IMR-90 (cell line): ENCODE measurements at places on chromosomes 2 and 18. TPM values are rescaled to one million over a fixed set of nuclear protein-coding genes. Genes with fewer than 3 reads are reported as not detected.

Gene ZEB2
- 50.9 and 52.5 TPM in 2 replicates for total RNA-seq

GRCh38 chr2:227238238-227239237 lies 74.1 kb downstream of the COL4A3 start:
- peak; percentile 61 for DNase-seq

Gene SLC38A11
- total RNA-seq = under 0.01 and 0.18 TPM in 2 replicates

Gene MARCHF7
- 193 and 212 TPM in 2 replicates for total RNA-seq

Gene FBXO41
- 0.54 and 0.83 TPM in 2 replicates for total RNA-seq

GRCh38 chr2:236674646-236675045 lies 105.0 kb downstream of the ACKR3 start:
- DNase-seq = no peak

GRCh38 chr2:43461453-43462073 lies 134.3 kb downstream of the THADA start:
- DNase-seq = no peak

DNA sequence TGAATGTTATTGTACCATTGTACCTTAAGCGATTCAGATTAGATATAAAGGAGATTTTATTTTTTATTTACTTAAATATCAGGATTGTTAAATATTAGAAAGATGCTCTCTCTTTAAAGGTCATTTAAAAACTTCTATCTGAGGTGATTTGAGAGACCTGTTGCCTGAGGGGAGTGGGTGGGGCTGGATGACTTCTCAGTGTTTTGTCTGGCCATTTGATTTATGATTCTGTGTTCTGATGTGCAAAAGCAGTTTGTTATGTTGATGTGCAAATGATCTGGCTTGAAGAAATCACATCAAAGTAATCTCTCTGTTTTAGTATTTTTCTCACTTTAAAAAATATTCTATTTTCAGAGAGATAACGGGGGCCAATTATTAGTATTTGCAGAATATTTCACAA lies 370.8 kb downstream of the NUP35 start:
- no peak for DNase-seq

DNA sequence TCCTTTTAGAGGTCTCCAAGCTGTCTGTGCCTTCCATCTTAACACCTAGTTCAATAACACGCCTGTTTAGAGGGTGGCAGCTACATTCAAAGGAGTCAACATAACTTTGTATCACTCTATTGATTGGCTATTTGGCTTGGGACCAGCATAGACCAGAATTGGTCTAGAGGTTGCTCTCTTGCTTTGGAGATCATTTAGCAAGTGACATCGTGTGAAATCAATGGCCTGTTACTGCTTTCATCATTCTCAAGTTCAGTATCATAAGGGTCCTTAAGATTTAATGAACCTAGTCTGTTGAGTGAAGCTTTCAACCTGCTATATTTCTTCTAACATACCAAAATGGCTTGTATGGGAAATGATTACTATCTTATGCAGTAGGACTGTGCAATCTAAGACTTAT lies 768.2 kb downstream of the NRXN1 start:
- no peak for DNase-seq

DNA sequence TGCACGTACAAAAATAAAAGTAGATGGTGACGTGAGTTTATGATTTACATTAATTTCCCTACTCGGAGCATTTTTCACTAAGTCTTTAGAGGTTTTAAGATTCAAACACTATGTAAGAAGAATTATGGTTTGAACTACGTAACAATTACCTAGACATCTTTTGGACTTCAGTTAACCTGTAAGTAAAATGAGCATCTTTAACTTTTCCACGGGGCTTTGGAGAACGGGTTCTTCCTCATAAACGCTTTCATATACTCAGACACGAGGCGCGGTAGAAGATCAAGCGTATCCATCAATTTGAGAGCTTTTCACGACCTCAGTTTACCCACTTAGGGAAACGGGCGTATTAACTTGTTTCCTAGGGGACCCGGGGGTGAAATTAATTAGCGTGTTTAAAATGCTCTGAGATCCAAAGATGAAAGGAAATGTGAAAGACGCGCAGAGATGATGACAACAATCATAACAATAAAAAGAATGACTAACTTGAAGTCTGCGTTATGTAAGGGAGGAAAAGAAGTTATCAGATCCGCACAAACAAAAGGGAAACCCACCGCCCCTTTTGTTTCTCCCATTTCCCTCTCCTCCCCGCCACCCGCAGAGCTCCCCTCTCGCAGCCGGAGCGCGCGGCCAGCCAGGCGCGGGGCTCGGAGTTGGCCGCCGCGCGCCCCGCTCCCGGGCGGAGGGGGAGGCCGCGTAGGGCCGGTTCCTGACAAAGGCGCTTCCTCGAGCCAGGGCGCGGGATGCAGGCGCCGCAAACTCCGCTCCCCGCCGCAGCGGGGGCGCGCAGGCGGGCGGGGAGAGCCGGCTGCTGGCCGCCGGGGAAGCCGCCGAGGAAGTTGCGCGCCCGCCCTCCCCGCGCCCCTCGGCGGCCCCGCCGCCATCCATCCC lies 807 bp downstream of the PELI1 start:
- peak; percentile 34 for DNase-seq

- DNase-seq = peak; percentile 1
These were observed 23.6 kb upstream of the NMS start for GRCh38 chr2:100446696-100447095.

Gene SNORC
- total RNA-seq = under 0.01 and 0.28 TPM in 2 replicates

- no peak for DNase-seq
These were observed 108.3 kb downstream of the HNRNPLL start for GRCh38 chr2:38494394-38494793.

DNA sequence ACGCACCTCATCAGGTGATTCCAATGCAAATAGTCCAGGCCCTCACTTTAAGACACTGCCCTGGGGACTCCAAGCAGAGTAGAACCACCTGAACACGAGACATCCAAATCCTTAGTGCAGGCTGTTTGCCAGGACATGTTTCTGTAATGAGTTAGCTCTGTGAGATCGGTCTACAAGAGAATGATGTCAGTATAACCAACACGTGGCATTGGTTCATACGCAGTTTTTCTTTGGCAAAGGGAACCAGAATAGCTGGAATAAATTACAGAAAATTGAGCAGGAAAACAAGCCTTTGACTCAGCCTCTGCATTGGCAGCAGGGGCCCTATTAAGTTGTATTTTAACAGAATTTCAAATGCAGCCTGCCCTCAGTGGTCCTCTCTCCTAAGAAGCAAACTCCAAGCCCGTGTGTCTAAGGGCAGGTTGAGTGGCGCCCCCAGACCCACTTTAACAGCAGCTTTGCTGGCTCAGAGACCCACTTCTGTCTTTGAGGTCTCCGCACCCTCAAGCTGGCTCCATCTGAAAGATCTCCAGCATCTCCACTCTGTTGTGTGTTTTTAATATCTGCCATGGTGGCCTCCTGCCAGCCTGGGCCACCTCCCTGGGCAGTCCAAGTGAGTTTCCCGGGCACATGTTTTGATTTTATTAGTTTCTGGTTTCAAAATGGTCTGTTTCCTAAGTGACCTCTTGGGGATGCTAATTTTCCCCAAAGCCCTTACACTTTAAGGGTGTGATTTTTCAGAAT lies 61.3 kb downstream of the ALPK2 start:
- DNase-seq = peak; percentile 99

DNA sequence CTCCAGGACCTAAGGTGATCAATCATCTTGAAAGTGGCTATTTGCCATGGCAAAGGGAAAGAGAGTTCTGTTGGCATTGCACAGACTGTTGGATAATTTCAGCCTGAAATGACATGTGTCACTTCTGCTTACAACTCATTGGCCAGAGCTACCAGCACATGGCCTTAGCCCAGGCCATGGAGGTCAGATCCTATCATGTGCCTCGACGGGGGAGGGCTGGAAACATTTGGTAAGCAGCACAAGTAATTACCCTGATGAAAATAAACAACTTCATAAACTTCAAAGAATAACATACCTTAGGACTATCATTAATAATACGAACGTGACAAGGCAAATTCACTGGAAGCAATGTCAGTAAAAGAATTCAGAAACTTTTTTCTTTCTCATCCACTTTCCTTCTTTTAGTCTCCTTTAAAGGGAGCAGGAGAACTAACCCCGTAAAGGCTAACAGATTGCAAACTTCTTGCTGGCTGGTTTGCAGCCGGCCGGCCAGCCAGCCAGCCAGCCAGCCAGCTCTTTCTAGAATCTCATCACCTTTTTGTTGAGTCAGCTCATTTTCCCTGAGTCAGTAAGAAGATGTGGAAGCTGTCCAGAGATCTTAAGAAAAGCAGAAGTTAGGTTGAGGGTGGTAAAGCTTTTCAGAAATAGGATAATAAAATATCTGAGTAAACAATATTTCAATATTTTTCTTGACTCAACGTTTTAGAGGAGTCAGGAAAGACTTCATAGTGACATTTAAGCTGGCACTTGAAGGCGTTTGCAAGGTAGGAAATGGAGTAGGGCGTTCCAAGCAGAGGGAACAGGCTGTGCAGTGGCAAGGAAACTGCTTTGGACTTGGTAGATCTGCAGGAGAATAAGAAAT lies 31.9 kb downstream of the CNRIP1 start:
- DNase-seq = peak; percentile 61

GRCh38 chr2:11676640-11677039 lies 6.6 kb upstream of the NTSR2 start:
- DNase-seq = no peak

DNA sequence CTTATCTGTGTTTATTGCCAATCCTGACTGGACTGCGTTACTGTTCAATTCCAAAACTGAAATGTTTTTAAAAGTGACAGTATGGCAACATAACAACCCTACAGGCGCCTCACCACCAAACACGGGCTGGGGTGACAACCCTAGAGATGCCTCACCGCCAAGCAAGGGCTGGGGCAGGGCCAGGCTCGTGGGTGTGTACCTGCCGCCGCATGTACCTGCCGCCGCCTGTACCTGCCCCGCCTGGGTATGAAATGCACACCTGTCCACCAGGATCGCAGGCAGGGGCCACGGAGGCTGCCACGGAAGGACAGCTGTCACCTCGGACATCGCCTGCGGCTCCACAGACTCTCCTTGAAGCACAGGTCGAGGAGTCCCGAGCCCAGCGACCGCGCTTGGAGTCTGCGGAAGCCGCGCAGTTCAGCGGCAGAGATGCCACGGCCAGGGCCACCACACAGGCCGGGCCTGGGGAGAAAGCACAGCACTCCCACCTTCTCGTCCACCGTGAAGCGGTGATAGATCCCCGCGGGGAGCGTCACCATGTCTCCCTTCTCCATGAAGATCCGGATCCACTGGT lies 18.9 kb downstream of the ADI1 start:
- DNase-seq = no peak

DNA sequence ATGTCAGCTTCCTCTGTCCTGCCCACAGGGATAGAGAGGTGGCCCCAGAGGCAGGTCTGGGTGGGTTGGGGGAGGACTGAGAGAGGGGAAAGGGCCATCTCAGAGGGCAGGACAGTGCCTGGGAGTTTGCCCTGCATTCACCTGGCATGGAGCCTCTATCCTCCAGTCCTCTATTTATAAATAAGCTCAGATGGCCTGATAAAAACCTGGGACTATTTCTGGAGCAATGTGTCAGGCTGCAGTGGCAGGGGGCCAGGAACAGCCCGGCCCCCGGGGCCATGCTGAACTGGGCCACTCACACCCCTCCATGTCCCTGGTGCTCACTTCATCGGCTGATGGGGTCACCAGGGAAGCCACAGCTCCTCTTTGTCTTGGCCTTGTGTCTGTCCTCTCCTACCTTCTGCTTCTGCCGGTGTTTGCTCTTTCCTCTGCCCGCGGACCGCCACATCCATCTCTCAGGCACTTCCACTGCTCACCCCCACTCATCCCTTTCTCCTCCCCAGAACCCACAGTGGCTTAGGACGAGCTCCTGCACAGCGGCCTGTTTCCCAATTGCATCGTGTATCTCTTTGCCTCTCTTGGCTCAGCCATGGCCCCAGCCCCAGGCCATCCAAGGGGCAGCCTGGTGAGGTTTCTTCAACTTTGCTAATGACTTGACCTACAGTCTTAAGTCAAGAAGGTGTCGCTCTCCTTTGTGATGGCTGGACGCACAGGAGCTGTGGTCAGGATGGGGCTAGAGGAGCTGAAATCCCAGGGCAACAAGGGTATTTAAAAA lies 38.8 kb downstream of the SCTR start:
- no peak for DNase-seq

Gene CNGA3
- under 0.01 TPM in 1 of 2 replicates, not detected in the other for total RNA-seq

DNA sequence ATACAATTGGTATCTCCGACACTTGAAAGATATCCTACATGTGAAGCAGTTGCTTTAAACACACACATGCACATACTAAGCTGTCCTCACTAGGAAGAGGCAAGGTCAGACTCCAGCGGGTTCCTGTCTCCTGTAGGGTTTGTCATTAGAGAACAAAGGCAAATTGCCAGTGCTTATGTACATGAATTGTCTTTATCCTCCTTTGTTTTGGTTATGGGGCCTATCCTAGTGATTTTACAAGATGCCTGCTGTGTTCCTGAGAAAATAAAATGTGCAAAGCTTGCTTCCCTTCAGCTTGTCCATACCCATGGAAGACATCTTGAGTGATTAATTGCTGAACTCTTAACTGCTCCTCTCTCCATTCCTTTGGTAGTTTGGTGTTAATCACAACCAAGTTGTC lies 86.7 kb upstream of the SLC39A10 start:
- no peak for DNase-seq

Gene MZT2B
- total RNA-seq = 24.9 and 29.2 TPM in 2 replicates

Gene FTCDNL1
- total RNA-seq = 0.18 and 0.28 TPM in 2 replicates

DNA sequence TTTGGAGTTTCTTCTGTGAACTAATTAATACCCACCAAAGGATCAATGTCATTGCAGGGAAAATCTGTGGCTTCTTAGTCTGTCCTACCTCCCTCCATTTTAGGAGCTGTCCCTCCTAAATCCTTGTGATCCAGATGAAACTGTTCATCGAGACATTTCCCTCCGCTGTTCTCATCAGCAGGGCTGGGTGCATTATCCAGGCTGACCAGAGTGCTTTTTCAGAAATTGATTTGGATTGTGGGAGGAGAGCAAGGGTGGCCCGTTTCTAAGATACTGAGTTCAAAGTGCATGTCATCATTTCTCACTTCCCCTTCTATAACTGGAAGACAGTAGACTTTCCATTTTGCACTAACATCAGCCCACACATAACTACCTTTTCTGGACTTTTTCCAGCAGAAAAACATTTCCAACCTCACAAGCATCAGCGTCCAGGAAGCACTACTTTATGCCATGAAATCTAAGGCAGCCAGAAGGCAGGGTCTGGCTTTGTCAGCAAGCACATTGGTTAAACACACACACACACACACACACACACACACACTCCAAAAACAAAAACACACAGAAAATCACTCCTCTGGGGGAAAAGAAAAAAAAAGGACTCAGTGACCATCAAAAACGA lies 94.1 kb downstream of the ANKRD44 start:
- DNase-seq = no peak

Gene FSHR
- total RNA-seq = not detected in 2 replicates

- no peak for DNase-seq
These were observed 46.3 kb downstream of the SFT2D3 start for GRCh38 chr2:127747621-127748020.

Gene IDH1
- total RNA-seq = 77.1 and 104 TPM in 2 replicates

- no peak for DNase-seq
These were observed 124.0 kb upstream of the APCDD1 start for GRCh38 chr18:10330428-10330827.

Gene STK17B
- 48.9 and 50.3 TPM in 2 replicates for total RNA-seq

DNA sequence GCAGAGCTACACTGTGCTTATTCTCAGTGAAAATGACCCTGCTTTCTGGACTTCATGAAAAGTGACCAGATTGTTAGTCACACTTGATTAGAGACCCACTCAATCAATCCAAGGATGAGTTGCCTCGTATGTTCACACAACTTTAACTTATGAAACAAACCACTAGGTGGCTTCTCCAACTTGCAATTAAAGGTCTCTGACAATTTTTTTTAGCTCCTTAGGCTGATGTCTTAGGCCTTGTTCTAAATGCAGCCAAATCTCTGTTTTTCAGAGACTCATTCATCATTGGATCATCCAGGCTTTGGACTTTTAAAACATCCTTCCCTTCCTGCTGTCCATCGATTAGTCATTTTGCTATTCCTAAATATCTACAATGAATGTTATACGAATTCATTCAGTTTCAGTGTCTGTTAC lies 63.4 kb downstream of the MREG start:
- peak; percentile 67 for DNase-seq
